NCI-H1417 (cell line): ENCODE measurements at places on chromosomes 1 and 21.
A peak's percentile ranks its signal among the peaks of the same experiment; 100 is the strongest.

GRCh38 chr1:15650433-15650832, 33.2 kb downstream of the DDI2 start:
- no peak for DNase-seq

DNA sequence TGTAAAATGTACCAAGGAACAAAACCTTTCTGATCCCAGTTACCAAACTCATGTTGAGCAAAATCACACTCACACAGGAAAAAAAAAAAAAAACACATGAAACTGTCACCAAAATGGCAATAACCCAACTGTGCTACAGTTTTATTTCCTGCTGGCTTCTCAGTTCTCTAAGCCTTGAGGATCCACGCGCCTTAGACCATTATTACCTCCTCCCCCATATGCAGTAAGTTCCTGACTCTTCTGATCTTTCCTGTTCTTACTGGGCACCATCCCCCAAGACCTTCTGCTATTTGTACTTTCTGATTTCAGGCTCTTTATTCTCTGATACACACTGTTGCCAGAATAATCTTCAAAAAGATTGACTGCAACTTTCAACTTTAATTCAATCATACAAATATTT, 79.6 kb downstream of the SLC45A1 start:
- no peak for DNase-seq

GRCh38 chr1:168453056-168453455, 90.7 kb downstream of the XCL2 start:
- DNase-seq, result peak; percentile 11

DNA sequence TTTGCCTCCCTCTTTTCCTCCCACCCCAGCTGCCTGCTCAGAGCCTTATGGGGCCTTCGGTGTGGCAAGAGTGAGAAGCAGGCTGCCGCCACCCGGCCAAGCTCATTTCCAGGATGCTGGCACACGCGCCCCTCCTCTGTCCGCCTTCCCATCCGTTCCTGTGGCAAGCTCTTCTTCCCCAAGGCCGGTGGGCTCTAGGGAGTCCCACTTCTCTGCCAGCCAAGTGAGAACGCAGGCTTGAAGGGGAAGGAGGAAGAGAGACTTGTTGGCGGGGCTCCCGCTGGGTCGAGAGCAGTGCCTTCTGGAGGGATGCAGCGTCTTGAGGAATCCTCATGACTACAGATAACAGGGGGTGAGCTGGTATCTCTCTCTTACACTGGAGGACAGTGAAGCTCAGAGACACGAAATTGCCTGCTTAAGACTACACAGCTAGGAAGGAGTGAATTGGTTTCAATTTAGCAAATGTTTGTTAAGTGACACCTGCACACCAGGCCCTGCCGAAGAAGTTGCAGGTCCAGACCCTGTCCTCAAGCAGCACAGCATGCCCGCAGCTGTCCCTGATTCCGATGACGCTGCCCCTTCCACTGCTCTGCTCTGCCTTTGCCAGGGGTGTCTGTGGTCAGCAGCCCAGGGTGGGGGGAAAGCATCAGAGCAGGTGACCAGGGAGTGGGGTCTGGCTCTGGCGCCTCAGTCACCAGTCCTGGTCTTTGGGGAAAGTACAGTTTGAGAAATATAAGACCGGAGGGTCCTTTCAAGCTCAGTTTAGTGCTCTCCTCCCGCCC, 40.1 kb upstream of the FOXO6 start:
- no peak for DNase-seq

DNA sequence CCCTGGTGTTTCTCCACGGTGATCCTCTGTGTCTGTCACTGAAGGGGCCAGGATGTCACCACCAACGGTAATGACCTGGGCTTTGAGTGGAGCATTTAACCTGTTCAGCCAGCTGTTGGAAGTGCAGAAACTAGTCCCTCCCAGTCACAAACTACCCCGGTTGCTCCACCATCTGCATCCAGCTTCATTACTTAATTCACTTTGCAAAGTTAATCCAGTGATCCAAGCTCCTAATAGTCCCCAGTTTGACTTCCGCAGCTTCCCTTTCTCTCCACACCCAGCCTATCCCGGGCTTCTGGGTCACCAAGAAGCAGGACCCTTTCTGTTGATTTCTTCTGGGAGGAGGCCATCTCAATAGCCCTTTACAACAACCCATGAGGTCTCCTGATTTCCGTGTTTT, 63.5 kb downstream of the MDM4 start:
- DNase-seq, result no peak

- DNase-seq, result no peak
These were observed 198.5 kb downstream of the ZP4 start for GRCh38 chr1:237692255-237692654.

DNA sequence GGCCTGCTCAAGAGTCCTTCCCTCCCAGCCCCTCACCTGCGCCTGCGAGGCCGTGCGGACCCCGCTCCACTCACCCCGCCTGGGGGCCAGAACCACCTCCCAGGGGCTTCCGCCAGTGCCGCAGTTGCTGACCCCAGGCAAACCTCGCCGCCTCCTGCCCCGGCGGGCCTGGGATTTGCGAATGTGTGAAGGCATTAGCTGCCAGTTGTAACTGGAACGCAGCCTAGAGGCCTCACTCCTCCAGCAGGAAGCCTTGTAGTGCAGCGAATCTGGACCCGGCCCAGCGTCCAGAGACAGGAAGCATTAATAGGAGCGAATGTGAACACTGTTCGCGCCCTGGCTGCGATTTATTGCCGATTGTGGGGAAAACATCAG, 140.9 kb upstream of the ARHGEF16 start:
- no peak for DNase-seq

- peak; percentile 6 for DNase-seq
These were observed 97.8 kb downstream of the MRPL37 start for GRCh38 chr1:54297596-54298283.

GRCh38 chr1:100930494-100930893, 34.6 kb downstream of the SLC30A7 start:
- DNase-seq, result no peak

- DNase-seq, result no peak
These were observed 1039.4 kb upstream of the B3GALT2 start for GRCh38 chr1:194225821-194226220.

DNA sequence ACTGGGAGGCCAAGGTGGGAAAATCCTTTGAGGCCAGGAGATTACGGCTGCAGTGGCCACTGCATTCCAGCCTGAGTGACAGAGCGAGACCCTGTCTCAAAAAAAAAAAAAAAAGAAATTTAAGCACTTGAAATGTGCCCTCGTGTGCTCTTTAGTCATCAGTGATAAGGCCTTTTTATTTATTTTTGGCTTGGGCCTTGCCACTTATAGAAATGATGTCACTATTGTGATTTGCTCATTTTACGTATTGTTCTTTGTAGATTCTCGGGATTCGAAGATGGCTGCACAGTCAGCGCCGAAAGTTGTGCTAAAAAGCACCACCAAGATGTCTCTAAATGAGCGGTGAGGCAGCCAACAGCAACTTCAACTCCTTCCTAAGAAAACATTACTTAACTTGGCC, 2.4 kb downstream of the CHTOP start:
- DNase-seq, result no peak

GRCh38 chr1:232510367-232511110, 119.4 kb downstream of the SIPA1L2 start:
- no peak for DNase-seq

GRCh38 chr1:9612162-9612845, 23.6 kb downstream of the TMEM201 start:
- DNase-seq, result no peak

GRCh38 chr21:46268371-46268770, 17.0 kb downstream of the MCM3AP start:
- DNase-seq, result no peak

- no peak for DNase-seq
These were observed 6.6 kb upstream of the TRAF3IP3 start for GRCh38 chr1:209749205-209749604.

DNA sequence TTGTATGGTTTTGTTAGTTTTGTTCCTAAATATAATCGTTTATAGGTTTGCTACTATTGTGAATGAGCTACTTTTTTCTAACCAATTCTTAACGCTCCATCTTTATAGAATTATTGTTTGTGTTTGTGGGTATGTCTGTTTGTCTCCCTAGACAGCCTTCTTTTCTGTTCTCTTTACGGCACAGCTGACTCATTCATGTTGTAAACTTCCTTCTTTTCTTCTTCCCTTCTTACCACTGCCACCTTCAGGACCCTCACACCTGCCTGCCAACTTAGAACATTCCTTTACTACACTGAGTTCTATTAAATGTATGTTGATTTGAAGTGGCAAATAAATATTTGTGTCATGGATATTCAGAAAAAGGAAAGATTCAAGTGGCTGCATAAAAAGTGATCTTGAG, 29.1 kb downstream of the AK5 start:
- no peak for DNase-seq

DNA sequence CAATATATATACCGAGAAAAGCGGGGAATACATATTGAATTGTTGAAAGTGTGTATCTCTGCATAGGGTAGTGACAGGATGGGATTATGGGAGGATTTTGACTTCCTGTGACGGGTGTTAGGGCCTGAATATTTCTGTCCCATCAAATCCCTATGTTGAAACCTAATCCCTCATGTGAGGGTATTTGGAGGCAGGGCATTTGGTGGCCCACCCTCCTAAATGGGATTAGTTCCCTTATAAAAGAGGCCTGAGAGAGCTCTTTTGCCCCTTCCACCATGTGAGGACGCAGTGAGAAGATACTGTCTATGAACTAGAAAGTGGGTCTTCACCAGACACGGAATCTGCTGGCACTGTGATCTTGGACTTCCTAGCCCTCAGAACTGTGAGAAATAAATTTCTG, 137.3 kb downstream of the ZSCAN20 start:
- no peak for DNase-seq

DNA sequence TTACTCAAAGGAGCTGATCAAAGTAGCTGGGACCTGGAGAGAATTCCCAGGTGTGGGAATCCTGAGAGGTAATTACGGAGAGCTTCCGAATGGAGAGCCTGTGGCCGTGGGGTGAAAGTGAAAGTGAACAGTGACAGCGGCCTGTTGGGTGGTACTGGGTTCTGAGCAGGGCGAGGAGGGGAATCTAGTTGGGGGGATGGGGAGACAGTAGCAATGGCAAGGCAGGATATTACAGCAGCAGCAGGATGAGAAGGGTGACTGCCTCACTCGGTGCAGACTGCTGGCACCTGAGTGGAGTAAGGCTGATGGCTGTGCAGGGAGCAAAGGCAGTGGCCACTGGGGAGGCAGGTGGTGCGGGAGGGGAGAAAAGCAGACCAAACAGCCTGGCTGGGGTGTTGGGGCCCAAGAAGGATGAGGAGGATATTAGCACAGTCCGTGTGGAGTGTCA, 70.3 kb upstream of the PRDX6 start:
- DNase-seq, result no peak

- no peak for DNase-seq
These were observed 309.5 kb downstream of the KIF26B start for GRCh38 chr1:245464290-245464689.

- no peak for DNase-seq
These were observed 30.2 kb upstream of the KCNA2 start for GRCh38 chr1:110636149-110636935.

- peak; percentile 7 for DNase-seq
These were observed 123.9 kb upstream of the TMPRSS2 start for GRCh38 chr21:41631564-41632461.

- no peak for DNase-seq
These were observed 30.9 kb upstream of the CCDC17 start for GRCh38 chr1:45654540-45655280.

DNA sequence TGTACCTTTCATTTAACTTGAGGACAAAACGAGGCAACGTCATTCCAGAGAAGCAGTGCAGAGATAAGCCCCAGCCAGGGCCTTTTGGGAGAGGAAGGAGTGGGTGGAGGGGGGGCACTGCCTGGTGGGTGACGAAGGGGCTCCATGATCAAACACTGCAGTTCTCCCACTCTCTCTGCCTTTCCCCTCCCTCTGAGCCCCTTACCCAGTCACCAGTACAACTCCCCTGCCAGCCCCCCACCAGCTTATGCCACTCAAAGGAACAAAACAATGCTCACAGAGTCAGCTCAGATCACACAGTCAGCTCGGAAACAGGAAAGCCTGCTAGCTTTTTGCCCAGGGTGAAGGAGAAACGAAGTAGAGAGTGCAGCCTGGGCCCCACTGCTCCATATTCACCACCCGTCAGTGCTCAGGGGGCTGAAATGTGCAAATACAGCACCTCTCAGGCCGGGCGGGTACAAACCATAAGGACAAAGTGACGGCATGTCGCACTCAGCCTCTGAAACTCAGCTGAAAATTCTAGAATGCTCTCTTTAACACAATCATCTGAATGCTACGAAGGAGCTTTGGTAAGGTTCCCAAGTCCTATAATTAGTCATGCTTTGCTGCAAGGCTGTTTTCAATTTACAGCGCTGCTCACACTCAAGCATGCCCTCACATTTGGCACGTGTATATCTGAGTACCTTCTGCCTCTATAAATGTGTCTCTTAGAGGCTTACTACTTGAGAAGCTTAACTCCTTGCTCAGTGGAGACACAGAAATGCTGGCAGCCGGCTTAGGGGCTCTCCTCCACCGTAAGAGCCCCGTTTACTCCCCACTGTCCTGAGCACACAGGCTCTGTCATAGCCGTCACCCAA, 65.8 kb upstream of the RAB4A start:
- DNase-seq, result no peak

DNA sequence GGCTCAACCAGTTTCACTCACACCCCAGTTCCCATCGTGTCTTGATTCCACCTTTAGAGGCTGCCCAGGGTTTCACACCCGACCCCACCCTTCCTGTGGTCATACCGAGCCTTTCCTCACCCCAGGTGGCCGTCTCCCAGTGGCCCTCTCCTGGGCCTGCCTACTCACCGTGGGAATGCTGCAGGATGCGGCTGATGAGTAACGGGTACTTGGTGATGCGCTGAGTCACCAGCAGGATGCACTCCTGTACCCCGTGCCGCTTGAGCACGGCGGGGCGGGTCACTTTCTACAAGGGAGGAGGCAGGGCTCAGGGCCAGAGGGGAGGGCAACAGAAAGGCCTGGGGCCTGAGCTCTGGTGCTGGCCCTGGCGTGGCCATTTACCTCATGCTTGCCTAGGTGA, 16.4 kb downstream of the ARHGEF2 start:
- DNase-seq, result no peak

- DNase-seq, result no peak
These were observed 48.4 kb downstream of the COLGALT2 start for GRCh38 chr1:183989078-183989577.

GRCh38 chr1:86552376-86552775, 5.5 kb downstream of the CLCA4 start:
- DNase-seq, result no peak

GRCh38 chr1:110190282-110190929, 19.7 kb upstream of the KCNC4 start:
- peak; percentile 85 for DNase-seq

DNA sequence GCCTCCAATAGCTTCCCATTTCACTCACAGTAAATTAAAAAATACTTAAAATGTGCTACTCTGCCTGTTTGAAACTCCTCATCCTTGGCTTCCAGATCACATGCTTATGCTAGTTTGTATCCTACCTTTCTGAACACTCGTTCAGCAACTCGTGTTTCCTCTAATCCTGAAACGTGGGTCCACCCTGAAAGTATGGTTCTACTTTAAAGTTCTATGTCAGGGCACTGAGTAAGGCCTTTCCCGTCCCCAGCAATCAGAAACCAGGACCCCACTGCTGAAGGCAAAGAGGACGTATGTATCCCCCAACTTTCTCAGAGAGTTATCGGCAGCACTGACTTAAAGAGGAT, 419 bp upstream of the TSEN15 start:
- DNase-seq, result no peak
